Endothelial cell (in vitro differentiated cells): ENCODE measurements at places on chromosomes 7 and 10. TPM values are rescaled to one million over a fixed set of nuclear protein-coding genes. Genes with fewer than 3 reads are reported as not detected.

DNA sequence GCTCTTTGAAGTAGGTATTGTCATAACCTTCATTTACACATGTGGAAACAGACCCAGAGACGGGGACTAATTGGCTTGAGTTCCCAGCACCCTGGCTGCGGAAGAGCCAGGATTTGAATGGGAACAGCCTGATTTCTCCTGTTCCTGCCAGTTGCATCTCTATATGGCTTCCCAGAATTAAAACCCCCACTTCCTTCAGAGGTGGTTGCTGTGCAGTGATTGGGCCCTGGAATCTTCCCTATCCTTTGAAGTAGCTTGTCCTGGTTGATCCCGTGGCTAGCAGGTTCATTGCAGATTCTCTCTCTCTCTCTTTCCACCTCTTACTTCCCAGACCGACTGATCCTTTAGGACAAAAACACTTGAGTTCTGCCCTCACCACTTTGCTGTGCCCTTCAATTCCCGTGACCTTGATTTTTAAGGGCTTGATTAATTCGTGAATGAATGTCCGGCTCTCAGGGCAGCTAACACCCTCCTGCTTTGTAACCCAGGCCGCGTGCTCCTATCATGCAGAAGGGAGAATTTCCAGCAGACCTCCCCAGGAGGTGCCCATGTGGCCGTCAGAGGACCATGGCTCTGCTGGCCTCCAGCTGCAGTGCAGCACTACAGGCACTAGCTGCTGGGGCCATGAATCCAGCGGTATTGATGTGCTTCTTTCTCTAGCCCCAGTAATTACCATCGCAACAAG lies 120.6 kb upstream of the AGK start:
- no peak overlapping the region for H3K27ac ChIP-seq
- no peak overlapping the region for H3K4me3 ChIP-seq
- no peaks in the 10 kb centered on the region for H3K36me3 ChIP-seq
- DNase-seq: no peak
- H3K4me1 ChIP-seq: peaks cover 14% of the 10 kb centered on the region

DNA sequence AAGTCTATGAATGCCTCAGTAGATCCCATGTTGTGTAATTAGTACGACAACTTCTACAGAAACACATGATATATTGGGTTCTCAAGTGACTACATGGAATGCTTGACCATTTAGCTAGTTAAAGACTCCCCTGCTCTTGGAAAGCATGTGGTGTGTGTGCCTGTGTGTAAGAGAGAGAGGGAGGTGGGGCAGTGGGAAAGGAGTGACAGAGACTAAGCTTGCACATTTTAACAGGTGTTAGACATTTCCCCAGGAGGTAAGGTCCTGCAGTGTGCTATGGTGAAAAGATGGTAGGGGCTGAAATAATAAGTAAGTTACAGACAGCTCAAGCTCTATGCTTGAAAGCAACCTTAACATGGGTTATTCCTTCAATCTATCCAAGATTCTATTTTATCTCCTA lies 241.7 kb upstream of the GHITM start:
- DNase-seq: no peak
- H3K27me3 ChIP-seq: peaks cover 1% of the 10 kb centered on the region
- H3K4me3 ChIP-seq: no peak overlapping the region
- no peaks in the 10 kb centered on the region for H3K36me3 ChIP-seq

- H3K36me3 ChIP-seq: no peaks in the 10 kb centered on the region
- H3K4me3 ChIP-seq: no peak overlapping the region
- H3K4me1 ChIP-seq: no peaks in the 10 kb centered on the region
- H3K27ac ChIP-seq: no peak overlapping the region
- peaks cover 2% of the 10 kb centered on the region for H3K27me3 ChIP-seq
These were observed 323.9 kb upstream of the GLI3 start for GRCh38 chr7:42560866-42561265.

GRCh38 chr10:78072504-78072903 lies 38.8 kb downstream of the RPS24 start:
- no peak for DNase-seq
- H3K27ac ChIP-seq: no peak overlapping the region
- H3K27me3 ChIP-seq: no peaks in the 10 kb centered on the region
- no peak overlapping the region for H3K4me3 ChIP-seq

DNA sequence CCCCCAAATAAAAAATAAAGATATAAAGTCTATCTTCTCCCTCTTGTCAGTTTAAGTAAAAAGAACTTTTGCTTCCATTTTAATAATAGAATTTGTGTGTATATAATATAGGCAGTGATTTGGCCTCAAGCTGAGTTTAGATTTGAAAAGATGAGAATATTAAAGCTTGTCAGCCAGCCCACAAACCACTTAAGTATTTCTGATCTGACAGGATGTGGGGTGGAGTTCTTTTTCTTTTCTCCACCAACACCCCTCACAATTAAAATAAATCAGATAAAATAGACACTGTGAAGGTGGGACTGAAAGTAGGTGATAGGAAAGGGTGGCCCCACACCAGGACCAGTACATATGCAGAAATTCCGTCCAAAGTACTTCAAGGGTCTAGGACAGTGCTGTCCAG lies 714.1 kb downstream of the AUTS2 start:
- H3K4me3 ChIP-seq: no peak overlapping the region
- no peak overlapping the region for H3K27ac ChIP-seq
- peaks cover 4% of the 10 kb centered on the region for H3K36me3 ChIP-seq
- H3K4me1 ChIP-seq: peaks cover 11% of the 10 kb centered on the region
- DNase-seq: no peak
- H3K27me3 ChIP-seq: peaks cover 7% of the 10 kb centered on the region

- H3K27ac ChIP-seq: no peak overlapping the region
- DNase-seq: no peak
- H3K4me1 ChIP-seq: peaks cover 2% of the 10 kb centered on the region
- H3K27me3 ChIP-seq: no peaks in the 10 kb centered on the region
- H3K4me3 ChIP-seq: no peak overlapping the region
These were observed 209.1 kb downstream of the CREB5 start for GRCh38 chr7:28621369-28621841.

DNA sequence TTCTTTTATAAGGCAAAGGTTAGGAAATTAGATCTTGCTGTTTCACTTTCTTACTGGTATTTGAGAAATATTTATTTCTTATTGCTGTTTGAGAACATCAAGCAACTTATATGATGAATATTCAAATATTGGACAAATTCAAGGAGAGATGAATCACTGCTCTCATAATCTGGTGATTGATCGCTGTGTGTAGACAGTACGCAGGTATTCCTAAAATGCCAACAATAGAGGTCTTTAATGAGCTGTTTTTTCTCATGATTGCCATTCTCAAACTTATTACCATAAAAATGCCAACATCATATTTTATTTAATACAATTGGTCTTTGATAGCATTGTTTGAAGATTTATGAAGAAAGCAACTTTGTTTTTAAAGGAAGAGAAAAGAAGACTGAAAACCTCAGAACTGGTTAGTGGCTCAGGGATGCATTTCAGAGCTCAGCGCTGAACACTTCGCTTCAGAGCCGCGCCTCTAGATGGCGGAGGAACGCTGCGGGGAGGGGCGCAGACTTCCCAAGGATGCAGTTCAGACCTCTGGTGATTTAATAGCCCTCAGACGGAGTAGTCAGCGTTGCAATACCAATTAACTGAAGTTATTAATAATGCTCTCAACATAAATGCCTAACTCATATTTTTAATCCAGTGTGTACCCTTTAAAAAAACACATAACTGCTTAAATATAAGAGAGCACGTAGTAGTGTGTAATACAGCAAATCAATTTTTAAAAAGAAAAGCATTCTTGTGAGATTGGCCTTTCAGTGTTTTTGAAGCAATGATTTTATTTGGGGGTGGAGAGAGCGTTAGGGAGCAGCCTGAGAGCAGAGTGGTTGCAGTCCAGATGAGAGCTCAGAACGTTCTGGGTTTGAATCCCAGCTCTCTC lies 38.5 kb upstream of the STEAP4 start:
- peak; percentile 62 for DNase-seq
- no peak overlapping the region for H3K4me3 ChIP-seq
- no peaks in the 10 kb centered on the region for H3K4me1 ChIP-seq
- H3K27ac ChIP-seq: no peak overlapping the region

GRCh38 chr10:48740015-48740707 lies 55.5 kb downstream of the WDFY4 start:
- H3K27me3 ChIP-seq: no peaks in the 10 kb centered on the region
- no peak overlapping the region for H3K27ac ChIP-seq
- H3K36me3 ChIP-seq: no peaks in the 10 kb centered on the region
- H3K4me1 ChIP-seq: peaks cover 5% of the 10 kb centered on the region
- no peak for DNase-seq

DNA sequence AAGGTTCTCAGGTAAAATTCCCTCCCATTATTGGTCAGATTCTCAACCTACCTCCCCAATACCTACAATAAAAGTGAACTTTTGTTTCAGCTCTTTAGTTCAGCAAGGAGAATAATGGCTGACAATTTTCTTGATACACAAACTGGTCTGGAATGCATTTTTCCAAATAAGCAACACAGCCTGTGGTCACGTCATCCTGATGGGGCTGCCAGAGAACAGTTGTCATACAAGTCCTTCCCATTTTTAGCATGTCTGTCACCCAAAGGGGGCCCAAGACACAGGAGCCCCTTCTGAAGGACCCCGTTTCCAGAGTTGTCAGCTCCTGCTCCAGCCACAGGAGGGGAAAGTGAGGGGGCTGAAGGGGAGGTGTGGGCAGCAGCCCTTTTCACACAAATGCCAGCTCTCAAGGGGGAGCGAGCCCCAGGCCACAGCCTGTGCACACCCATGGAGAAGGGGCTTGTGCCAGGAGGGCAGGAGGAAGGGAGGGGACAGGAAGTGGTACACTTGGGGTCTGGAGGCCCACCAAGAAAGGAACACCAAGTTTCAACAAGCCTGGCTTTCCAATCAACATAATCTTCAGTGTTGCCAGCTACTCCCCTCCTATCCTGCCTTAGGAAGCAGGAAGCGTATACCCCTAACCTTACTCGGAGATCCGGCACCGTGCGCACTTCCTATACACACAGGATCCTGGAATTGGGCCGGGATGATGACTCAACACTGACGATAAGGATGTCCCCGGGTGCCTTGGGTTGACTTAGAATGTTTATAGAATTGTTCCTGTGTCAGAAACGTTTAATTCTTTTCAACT lies 43.4 kb upstream of the PDLIM1 start:
- H3K27me3 ChIP-seq: peaks cover 2% of the 10 kb centered on the region
- DNase-seq: no peak
- H3K4me3 ChIP-seq: no peak overlapping the region
- H3K36me3 ChIP-seq: peaks cover 67% of the 10 kb centered on the region

DNA sequence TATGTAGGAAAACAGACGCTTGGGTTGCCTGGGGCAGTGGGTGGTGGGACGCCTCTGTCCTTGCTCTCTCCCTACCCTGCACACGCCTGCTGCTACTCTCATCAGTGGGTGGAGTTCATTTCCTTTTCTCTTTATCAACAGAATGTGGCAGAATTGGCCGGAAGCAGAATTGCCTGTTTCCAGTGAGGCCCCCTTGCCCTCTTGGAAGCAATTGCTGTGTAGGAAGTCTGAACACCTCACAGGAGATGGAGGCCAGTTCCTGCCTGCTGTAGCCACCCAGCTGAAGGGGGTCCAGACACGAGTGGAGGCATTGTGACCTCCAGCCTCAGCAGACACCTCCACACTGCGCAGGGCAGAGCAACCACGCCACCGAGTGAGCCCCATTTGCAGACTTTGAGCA lies 331.6 kb upstream of the ZNF32 start:
- peaks cover 4% of the 10 kb centered on the region for H3K27me3 ChIP-seq
- no peak for DNase-seq
- H3K4me3 ChIP-seq: no peak overlapping the region
- peaks cover 3% of the 10 kb centered on the region for H3K4me1 ChIP-seq
- H3K36me3 ChIP-seq: no peaks in the 10 kb centered on the region

- H3K4me1 ChIP-seq: peaks cover 2% of the 10 kb centered on the region
- no peak for DNase-seq
- H3K36me3 ChIP-seq: peaks cover 3% of the 10 kb centered on the region
- H3K27me3 ChIP-seq: peaks cover 7% of the 10 kb centered on the region
- H3K27ac ChIP-seq: no peak overlapping the region
- H3K4me3 ChIP-seq: no peak overlapping the region
These were observed 101.1 kb downstream of the TNS3 start for GRCh38 chr7:47480576-47481538.

DNA sequence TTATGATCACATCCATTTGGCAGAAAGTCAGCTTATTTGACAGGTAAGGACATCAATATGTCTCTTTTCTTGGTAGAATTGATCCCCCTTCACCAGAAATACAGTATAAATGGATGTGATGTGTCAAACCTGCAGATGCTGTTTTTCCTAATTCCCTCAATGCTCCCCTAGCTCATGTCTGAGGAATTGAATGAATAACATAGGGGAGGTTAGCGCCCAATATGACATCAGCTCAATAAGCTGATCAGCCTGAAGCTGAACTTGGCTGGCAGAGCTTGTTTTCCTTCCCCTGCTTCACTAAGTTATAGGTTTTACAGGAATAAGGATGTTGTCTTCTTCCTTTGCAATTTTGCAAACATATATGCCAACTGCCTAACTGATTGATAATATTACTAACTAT lies 132.5 kb downstream of the REEP3 start:
- no peaks in the 10 kb centered on the region for H3K36me3 ChIP-seq
- DNase-seq: no peak
- H3K27me3 ChIP-seq: no peaks in the 10 kb centered on the region
- peaks cover 2% of the 10 kb centered on the region for H3K4me1 ChIP-seq

DNA sequence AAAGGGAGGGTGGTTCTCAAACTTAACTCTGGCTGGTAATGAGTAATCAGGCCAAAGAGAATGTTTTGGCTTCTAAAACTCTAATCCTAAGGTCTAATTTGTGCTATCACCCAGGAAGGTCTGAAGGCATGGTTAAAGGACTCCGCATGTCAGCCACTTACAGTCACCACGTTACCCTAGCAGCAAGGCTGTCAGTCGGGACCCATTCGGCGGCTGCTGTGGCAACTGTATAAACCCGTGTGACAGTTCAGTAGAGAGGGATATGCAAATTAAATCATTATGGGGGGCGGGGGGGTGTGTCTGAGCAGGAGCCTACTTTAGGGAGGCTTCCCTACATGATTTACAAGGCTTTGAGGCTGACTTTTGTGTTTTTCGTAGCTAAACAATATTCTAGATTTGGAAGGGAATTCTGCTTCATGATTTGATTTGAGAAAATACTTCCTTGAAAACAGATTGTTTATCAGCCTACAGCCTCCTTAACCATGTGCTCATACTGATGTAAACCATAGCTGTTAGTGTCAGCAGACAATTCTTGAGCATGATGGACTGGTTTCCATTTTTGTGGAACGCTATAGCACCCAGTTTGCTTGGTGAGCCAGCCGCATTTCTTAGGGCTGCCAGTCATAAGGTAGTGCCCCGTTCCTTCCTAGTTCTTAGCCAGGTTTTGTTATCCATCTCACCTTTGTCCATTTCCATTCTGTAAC lies 284.4 kb downstream of the USP6NL start:
- DNase-seq: no peak
- no peak overlapping the region for H3K27ac ChIP-seq
- peaks cover under 1% of the 10 kb centered on the region for H3K27me3 ChIP-seq
- H3K4me1 ChIP-seq: peaks cover 9% of the 10 kb centered on the region

LAMB1 gene
- 453 TPM for total RNA-seq

CFAP70 gene
- total RNA-seq: 1.7 TPM

SVIL gene
- total RNA-seq: 125 TPM

TMEM270 gene
- total RNA-seq: not detected

ZNF239 gene
- 0.90 TPM for total RNA-seq
